ENCODE measurements at places on chromosomes 1 and 21.

- DNase-seq: no peak
Observed at GRCh38 chr1:92310185-92310597, 11.3 kb downstream of the RPAP2 start.

DNA sequence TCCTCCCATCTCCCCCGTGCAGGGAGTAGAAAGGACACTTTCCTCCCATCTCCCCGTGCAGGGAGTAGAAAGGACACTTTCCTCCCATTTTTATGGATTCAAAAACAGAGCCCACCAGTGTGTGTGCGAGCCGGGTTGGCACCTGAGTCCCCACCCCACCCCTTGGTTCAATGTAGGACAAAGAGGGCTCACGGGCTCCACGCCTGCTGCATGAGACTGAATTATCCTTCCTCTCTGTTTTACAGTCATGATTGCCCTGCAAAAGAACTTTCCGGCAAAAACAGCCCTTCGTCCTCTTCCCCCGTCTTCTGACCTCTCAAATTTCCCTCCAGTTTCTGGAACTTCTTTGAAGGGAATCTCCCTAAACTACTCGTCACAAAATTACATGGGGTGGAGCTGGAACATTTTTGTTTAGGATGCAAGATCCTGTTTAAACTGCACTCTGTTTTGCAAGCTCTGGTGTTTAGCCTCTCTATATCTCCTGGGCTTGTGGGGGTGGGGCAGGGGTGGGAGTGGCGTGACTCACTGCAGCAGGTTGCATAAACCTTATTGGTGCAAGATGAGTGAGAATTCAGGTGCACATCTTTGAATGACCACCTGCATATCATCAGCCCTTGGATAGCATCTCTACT lies 99.8 kb downstream of the PSMG1 start:
- no peak for DNase-seq

DNA sequence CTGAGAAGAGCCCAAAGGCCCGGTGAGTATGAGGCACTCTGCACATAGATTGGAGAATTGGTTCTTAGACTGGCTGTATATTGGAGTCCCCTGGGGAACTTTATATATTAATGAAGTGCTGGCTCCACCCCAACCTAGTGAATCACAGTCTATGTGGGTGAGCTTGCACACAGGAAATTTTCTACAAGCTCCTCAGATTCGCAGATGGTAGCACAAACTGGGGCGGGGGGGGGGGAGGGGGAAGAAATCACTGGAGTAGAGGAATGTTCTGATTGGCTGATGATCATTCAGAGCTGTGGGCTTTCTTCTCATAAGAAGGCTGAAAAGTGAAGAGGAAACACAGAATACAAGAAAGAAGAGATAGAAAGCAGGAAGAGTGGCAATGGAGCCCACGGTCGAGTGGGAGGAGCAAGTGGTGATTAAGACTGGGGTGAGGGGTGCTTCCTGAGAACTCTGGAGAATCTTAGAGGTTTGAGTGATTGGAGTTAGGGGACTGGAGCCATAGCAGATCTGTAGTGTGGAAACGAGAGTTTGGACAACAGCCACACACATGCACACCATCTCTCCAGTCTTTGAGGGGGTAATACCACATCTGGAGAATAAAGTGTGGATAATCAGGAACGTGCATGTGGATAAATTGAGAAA lies 465.9 kb upstream of the DAB1 start:
- DNase-seq: no peak

DNA sequence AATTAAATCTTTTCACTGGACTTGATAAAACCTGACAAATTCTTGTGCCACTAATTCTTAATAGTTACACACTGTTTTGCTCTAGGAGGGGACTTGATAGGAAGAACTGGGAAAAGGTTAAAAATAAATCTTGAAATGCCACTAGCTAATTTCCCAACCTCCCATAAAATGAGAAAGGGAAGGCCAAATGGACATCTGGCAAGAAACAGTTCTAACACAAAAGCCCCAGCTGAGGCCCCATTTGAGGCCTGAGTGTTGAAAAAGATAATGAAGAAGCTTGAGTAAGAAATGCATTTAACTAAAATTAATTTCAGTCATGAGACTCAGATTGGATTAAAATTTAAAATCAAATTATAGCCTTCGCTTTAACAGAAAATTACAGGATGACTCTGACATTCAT lies 11.2 kb upstream of the RAP1GAP start:
- DNase-seq: no peak

DNA sequence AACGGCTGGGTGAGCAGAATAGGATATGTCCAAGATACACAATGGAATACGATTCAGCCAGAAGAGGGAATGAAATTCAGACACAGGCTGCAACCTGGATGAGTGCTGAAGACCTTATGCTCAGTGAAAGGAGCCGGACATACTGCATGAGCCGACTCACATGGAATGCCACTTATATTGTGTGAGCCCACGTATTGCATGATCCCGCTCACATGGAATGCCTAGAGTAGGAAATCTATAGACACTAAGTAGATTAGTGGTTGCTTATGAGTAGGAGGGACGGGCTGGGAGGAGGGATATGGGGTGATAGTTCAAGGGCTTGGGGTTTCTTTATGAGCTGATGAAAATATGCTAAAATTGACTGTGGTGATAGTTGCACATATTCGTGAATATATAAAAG lies 26.8 kb downstream of the TMPRSS2 start:
- no peak for DNase-seq

- no peak for DNase-seq
Observed at GRCh38 chr1:99621340-99621901, 24.5 kb upstream of the PALMD start.

Measured in GM12892 (cell line).